ENCODE measurements at places on chromosomes 1 and 21. TPM values are rescaled to one million over a fixed set of nuclear protein-coding genes. Genes with fewer than 3 reads are reported as not detected.

- H3K4me3 ChIP-seq: peak overlapping the region; percentile 61
- H3K27ac ChIP-seq: peak overlapping the region; percentile 79
These were observed 16.5 kb downstream of the ZNF697 start for GRCh38 chr1:119631433-119632102.

DNA sequence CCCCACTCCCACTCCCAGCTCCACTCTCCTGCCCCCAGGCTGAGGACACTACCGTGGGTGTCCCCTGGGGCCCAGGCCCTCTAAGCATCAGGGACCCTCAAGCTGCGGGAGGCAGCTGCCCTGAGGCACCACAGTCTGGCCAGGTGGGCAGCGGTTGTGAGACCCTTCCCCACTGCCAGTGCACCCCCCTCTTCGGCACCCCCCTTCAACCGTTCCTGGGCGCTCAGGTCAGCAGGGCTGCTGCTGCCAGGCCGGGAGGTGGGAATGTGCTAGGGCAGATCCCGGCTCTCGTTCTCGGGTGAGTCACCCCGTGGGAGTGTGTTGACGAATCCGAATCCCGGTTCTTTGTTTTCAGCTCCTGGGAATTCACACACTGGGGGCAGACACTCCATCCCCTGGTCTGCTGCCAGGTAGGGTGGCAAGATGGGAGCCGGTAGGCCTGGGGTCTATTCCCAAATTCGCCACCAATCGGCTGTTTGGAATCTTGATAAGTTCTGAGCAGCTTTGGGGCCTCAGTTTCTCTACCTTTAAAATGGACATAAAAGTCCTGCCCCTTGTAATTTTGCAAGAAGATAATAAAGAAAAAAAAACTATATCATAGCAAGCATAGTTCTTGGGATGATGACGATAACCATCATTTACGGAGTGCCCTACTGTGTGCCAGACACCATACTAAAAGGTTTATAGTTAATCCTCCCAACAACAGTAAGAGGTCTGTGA, 28.5 kb upstream of the CASZ1 start:
- no peaks in the 10 kb centered on the region for H3K27me3 ChIP-seq
- H3K4me1 ChIP-seq: peaks cover 7% of the 10 kb centered on the region
- no peaks in the 10 kb centered on the region for H3K36me3 ChIP-seq
- H3K4me3 ChIP-seq: no peak overlapping the region

DNA sequence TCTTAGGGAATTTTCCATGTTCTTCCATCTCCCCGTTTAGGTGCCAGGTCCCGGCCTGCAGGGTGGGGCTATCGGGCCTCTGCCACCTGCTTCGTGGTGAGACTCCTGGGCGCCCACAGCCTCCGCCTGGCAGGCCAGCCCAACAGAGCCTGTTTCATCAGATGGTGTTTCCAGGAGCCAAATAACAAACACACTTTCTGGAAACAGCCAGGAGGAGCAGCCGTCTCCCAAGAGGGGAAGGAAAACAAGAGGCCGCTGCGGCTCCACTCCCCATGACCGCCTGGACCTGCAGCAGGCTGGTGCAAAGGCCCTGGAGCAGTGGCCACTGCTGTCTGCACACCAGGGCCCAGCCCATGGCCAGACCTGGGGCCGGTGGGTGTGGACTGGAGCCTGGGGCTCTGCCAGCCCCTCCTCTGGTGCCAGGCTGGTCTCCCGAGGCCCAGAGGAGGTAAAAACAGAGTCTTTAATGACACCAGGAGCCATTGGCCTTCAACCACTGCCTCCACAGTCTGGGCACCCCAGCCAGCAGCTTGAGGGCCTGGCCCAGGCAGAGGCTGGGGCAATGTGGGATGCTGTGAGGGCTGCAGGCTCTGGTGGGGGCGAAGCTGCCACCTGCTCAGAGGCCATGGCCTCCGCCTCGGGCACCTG, 55.0 kb downstream of the SLX9 start:
- peak; percentile 73 for DNase-seq
- peaks cover 6% of the 10 kb centered on the region for H3K4me1 ChIP-seq
- no peak overlapping the region for H3K4me3 ChIP-seq
- peak overlapping the region; percentile 46 for H3K27ac ChIP-seq

GRCh38 chr1:118636004-118636403, 352.1 kb downstream of the TBX15 start:
- no peak overlapping the region for H3K27ac ChIP-seq
- no peaks in the 10 kb centered on the region for H3K27me3 ChIP-seq
- DNase-seq: no peak
- no peaks in the 10 kb centered on the region for H3K4me1 ChIP-seq
- H3K4me3 ChIP-seq: no peak overlapping the region
- no peaks in the 10 kb centered on the region for H3K36me3 ChIP-seq

DNA sequence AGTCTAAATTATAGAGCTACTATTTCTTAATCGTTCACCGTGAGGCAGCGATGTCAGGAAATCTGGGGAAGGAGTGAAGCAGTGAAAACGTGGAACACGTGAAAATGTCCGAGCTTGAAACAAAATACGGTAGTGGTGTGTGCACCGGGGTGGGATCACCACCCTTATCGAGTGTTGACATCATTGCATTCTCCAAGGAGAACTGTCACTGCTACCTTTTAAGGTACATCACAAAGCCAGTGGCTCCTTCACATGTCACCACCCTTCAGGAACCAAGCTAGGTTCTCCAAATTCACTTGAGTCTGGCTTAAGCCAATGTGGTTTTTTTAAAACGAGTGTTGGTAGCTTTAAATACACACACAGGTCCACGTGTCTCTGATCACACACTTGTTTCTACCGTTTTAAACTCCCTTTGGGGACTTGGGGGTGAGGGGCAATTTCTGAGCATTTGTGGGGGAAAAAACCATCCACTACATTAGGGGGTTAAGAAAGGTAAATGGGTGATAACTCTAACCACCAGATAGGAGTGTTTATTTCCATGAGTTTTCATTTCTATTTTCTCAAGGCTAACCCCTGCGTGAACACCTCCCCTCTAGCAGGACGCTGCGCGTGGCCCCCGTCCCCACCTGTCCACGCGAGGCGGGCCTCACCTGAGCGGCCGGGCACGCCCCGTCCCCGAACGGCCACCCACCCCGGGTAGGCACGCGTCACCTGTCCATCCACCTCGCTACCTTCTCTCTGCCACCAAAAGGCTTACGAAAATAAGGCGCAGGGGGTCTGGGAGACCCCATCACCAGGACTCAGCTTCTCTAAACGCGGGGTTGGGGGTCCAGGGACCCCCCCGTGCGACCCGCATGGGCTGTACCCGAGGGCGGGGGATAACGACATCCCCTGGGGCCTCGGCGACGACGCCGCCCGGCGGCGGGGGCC, 978 bp downstream of the PRDM15 start:
- DNase-seq: no peak
- H3K4me1 ChIP-seq: peaks cover 6% of the 10 kb centered on the region
- peak overlapping the region; percentile 69 for H3K27ac ChIP-seq
- H3K27me3 ChIP-seq: no peaks in the 10 kb centered on the region

- peak overlapping the region; percentile 37 for H3K27ac ChIP-seq
- H3K36me3 ChIP-seq: no peaks in the 10 kb centered on the region
- H3K4me3 ChIP-seq: no peak overlapping the region
- no peak for DNase-seq
These were observed 33.3 kb upstream of the KCNE1 start for GRCh38 chr21:34545079-34545884.

GRCh38 chr21:26945916-26946675, 20.8 kb downstream of the ADAMTS5 start:
- peak overlapping the region; percentile 36 for H3K27ac ChIP-seq
- H3K4me3 ChIP-seq: no peak overlapping the region
- peaks cover 8% of the 10 kb centered on the region for H3K4me1 ChIP-seq
- no peaks in the 10 kb centered on the region for H3K36me3 ChIP-seq
- no peaks in the 10 kb centered on the region for H3K27me3 ChIP-seq
- peak; percentile 56 for DNase-seq

DNA sequence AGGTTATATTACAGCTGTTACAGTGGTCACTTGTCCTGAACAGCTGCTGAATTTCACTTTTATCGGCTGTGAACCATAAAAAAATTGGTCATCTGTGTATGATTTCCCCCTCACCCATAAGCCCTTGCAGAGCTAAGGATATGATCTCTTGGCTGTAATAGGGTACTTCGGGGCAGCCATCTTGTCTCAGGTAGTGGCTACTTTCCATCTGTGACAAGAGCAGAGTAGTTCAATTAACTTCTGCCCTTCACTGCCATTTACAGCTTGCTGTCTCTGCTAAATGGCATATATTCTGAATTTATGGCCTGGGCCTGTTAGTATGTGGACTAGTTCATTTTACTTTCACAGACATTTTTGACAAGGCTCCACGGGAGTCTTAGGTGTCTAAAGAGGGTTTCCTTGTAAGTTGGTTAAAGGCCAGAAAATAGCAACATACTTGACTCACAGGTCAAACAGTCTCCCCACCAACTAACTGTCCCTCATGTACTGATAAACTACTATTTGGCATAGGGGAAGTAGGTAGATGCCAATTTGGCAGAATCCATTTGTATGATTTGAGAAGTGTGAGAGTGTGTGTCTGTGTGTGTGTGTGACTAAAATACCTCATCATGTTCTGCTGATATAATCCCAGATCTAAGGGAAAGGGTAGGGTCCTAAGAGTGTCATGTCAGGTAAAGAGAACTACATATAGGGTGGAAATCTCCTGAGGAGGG, 151.6 kb downstream of the KCTD3 start:
- no peak overlapping the region for H3K27ac ChIP-seq
- no peak for DNase-seq
- no peak overlapping the region for H3K4me3 ChIP-seq
- no peaks in the 10 kb centered on the region for H3K36me3 ChIP-seq
- H3K4me1 ChIP-seq: no peaks in the 10 kb centered on the region
- no peaks in the 10 kb centered on the region for H3K27me3 ChIP-seq

GRCh38 chr1:161119092-161119903, 1.4 kb downstream of the NIT1 start:
- no peaks in the 10 kb centered on the region for H3K27me3 ChIP-seq
- peak overlapping the region; percentile 97 for H3K27ac ChIP-seq
- H3K4me1 ChIP-seq: peaks cover 42% of the 10 kb centered on the region
- H3K4me3 ChIP-seq: peak overlapping the region; percentile 83
- H3K36me3 ChIP-seq: peaks cover 50% of the 10 kb centered on the region

DNA sequence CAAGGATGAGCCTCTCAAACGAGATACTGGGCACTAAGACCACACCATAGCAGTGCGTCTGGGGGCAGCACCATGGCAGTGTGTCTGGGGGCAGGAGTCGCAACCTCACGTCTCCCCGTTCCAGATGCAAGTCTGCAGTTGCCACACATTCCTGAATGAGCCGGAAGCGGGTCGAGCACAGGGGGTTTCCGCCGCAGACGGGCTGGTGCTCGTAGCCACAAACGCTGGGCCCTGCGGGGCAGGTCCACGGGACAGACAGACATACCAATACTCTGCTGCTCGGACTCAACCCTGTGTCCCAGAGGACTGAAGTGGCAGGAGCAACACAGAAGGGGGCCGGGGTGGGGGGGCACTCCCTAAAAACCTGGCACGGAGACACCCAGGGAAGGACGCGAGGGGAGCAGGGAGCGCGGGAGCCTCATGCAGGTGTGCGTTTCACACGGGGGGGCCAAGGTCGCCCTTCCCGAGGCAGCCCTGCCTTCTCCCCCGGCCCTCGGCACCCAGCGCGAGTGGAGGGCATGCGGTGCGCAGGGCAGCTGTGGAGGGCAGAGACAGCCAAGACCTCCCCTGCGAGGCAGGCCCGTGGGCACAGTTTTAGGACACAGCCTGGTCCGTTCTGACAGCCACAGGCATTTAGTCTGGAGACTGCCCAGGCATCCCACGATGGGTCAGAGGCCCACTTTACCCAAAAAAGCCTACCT, 24.5 kb downstream of the PTTG1IP start:
- H3K4me3 ChIP-seq: no peak overlapping the region
- DNase-seq: no peak
- peaks cover 14% of the 10 kb centered on the region for H3K4me1 ChIP-seq
- no peaks in the 10 kb centered on the region for H3K27me3 ChIP-seq
- H3K27ac ChIP-seq: no peak overlapping the region

DNA sequence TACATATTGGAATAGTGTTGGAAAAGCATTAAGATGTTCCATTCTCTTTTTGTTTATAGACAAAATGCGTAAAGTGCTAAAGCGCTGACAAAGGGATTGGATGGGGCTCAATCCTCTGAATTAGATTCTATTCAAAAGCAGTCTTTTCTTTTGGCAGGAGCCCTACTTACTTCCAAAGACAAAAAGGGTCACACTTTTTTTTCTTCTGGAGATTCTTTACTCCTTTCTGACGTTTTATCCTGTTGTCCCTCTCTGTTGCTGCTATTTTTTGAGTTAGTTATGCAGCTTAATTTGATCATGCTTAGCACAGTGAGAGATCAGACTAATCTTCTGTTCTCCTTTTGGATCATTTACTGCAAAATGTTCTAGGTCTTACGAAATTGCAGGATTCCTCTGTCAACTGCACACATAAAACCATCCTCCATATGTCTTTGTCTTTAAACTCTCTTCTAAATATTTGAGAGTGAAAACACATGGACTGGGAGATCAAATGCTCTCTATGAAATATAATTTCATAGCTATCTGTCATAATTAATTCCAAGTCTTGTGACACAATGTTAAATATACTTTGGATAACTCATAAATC, 656.4 kb upstream of the ADGRL2 start:
- H3K36me3 ChIP-seq: no peaks in the 10 kb centered on the region
- H3K4me1 ChIP-seq: no peaks in the 10 kb centered on the region
- no peak for DNase-seq
- no peak overlapping the region for H3K4me3 ChIP-seq

GRCh38 chr1:116971258-116971860, 30.2 kb upstream of the CD101 start:
- DNase-seq: no peak
- H3K36me3 ChIP-seq: no peaks in the 10 kb centered on the region
- H3K4me3 ChIP-seq: no peak overlapping the region
- no peaks in the 10 kb centered on the region for H3K4me1 ChIP-seq
- no peaks in the 10 kb centered on the region for H3K27me3 ChIP-seq

DNA sequence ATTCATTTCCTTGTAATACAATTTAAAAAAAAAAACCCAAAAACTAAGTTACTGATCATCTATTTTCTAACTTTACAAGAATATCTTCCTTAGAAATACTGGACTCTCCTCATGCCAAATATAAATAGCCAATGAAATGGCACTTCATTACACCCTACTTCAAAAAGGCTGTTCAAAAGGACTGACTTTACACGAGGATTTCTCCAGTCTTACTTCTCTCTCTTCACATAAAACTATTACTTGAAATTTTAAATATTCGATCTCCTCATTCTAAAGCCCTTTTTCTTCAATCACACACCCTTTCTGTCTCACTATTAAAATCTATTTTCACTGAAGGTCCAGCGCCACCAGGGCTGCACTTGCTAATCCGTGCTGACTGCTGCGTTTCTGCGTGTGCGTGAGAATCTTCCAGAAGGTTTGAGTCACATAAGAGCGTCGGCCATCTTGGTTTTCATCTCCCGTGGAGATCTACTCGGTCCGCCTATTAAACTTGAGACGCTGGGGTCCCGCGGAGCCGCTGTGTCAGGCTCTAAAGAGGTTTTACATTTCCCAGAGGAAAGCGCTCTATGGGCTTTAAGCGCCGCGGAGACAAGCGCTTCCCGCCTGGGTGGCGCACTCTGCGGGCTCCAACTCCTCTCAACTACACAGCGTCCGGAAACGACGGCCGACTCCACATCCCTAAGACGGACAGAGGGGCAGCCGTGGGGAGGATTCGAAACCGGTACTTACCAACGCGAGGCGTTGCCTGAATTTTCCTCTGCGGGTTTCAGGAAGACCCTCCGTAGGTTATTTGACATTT, 631 bp downstream of the LRIF1 start:
- H3K4me3 ChIP-seq: peak overlapping the region; percentile 83
- H3K27me3 ChIP-seq: peaks cover 3% of the 10 kb centered on the region
- no peaks in the 10 kb centered on the region for H3K36me3 ChIP-seq
- DNase-seq: peak; percentile 45

The TIE1 gene
- 10.9 TPM for polyA plus RNA-seq

The CHRM3 gene
- polyA plus RNA-seq: 0.07 TPM

The SIM2 gene
- 0.06 TPM for polyA plus RNA-seq

The ITLN2 gene
- not detected for polyA plus RNA-seq

The METTL13 gene
- 66.4 TPM for polyA plus RNA-seq

The DCST1 gene
- polyA plus RNA-seq: not detected

The GBP3 gene
- polyA plus RNA-seq: 0.56 TPM

The CGN gene
- 0.05 TPM for polyA plus RNA-seq

The ARHGAP30 gene
- polyA plus RNA-seq: 0.44 TPM
